H7 (cell line): ENCODE measurements at places on chromosomes 16 and 17. TPM values are rescaled to one million over a fixed set of nuclear protein-coding genes. Genes with fewer than 3 reads are reported as not detected.
A peak's percentile ranks its signal among the peaks of the same experiment; 100 is the strongest.

- no peak for DNase-seq
Measured at GRCh38 chr16:19963301-19963700, 78.7 kb upstream of the GPRC5B start.

GRCh38 chr16:67210069-67210937, 11.4 kb downstream of the ELMO3 start:
- peak; percentile 73 for DNase-seq

DNA sequence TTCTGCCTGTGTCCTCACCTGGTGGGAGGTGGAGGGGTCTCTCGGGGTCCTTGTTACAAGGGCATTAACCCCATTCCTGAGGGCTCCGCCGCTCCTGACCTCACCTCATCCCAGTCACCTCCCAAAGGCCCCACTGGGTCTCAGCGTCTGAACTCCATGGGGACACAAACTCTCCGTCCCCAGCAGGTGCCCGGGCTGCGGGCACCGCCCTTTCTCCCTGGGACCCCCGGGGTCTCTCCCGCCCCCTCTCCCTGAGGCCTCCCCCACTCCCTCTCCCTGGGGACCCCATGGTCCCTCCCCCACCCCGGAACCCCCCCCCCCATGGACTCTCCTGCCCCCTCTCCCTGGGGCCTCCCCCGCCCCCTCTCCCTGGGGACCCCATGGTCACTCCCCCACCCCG, 24.8 kb downstream of the CACNA1H start:
- peak; percentile 63 for DNase-seq

GRCh38 chr16:12317856-12318537, 341.5 kb downstream of the SNX29 start:
- DNase-seq, result no peak

DNA sequence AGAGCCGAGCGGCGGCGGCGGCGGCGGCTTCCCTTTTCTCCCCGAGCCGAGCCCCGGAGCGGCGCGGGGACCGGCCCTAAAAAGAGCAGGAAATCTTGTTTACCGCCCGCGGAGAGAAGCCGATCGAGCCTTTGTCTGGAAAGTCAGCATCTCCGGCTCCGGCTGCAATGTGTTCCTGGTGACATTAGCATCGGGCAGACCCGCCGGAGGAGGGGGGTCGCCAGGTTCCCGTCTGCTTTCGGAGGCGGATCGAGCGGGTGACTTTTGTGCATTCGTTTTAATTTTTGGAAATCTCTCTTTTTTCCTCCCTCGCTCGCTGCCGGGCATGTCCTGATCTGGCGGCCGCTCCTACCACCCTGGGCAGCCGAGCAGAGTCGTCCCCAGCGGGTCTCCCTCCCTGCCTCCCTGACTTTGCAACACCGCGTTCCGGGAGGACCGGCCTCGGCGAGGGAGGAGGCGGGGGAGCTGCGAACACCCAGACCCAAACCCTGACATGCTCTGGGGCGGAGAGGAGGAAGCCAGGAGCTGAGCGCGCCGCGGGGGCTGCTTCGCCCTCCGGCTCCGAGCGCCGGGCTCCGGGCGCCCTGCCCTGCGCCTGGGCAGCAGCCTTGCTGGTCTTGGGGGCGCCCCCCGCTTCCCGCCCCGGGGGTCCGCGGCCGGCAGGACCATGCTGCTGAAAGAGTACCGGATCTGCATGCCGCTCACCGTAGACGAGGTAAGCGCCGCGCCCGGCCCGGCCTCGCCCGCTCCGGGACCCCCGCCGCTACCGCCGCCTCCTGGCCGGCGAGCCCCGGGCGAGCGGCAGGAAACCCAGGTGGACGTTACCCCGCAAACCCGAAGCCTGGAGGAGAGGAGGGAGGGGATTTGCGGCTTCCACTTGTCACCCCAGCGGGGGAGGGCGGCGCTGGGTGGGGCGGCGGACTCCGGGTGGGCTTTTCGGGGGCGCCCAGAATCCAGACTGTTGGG, 690 bp downstream of the PITPNC1 start:
- peak; percentile 85 for DNase-seq

DNA sequence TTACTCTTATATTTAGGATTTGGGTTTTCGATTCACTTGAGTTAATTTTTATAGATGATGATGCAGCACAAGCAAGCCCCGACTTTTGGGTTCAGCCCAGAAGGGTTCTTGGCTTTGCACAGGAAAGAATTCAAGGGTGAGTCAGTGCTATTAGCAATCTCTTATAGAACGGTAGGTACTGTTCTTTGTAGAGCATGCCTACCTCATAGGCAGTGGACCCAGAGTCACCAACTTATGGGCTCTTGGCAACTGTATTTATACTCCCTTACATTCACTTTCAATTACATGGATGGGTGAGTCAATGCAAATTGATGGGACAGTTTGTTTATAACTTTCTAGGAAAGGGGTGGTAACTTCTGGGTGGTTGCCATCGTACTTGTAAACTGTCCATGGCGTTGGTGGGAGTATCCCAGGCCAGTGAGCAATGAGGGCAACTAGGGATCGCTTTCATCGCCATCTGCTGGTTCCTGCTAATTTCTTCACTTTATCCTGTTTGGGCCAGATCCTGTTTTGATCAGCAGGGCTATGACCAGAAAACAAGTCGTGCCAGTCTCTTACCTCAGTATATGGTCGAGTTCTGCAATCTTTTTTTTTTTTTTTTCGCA, 362.6 kb downstream of the CNTNAP4 start:
- peak; percentile 41 for DNase-seq

DNA sequence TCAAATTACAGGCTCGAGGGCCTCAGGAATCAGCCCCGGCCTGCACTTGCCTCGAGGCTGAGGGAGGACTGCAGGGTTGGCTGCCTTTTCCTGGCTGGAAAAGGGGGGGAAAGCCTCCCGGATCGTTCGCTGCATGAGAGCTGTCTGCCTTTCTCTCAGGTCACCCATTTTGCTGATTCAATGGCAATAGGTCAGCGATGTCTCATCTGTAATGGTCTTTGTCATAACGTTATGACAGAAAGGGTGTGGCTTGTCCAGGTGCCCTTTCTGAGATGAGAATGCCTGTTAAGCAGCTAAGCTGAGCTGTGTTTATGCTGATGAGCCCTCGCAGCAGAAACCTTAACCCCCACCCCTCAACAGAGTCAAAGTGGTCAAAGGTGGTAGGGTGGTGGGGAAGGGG, 81.8 kb downstream of the AKAP1 start:
- DNase-seq, result no peak

DNA sequence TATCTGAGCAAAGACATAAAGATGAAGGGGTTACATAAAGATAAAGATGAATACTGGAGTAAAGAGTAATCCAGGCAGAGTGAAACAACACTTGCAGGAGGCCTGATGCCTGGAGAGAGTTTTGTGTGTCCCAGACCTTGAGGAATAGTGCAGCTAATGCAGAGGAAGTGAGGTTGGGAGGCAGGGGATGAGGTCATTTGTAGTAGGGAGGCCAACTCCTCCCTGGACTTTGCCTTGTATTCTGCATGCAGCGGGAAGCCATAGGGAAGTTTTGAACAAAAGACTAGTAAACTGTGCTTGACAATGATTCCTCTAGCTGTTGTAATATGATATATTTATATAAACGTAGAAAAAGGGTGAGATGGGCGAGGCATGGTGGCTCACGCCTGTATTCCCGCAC, 356.6 kb downstream of the KCNJ2 start:
- no peak for DNase-seq

DNA sequence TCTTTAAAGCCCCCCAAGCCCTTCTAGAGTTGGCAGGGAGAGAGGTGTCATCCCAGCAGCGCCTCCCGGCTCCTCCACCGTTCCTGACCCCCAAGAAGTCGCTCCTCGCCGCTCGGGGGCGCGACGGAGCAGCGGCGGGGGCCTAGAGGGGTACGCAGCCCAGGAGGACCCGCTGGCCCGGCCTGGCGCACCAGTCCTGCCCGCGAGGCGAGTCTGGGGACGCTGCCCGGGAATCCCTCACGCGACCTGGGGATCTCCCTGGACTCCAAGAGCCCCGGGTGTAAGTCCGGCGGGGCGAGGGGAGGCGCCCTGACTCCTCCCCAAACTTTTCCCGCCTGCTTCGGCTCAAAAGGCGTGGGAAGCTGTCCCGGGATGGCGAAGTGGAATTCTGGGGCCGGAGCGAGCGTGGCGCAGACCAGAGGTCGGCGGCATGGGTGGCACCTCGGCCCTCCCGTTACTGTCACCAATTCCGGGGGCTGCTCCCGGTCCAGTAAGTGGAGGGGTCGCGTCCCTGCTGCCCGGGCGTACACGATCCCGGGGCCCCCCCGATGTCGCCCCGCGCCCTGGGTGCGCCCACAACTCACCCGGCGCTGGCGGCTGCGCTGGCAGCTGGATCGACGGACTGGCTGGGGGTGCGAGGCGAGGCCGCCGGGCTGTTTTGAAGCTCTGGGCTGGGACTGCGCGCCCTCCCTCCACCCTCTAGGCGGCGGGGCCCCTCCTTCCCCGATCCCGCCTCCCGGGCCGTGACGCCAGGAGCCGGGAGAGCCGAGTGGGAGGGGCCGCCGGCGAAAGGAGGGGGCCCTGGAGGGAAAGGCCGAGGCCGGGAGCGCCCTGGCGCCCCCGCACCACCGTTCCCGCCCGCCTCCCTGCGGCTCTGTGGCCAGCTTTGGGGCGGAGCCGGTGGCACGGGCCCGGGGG, at the start of gene EMP2:
Gene EMP2 (minus strand): TSS at position 634 of the 918 bp plus-strand sequence. CDS start 32,981 bp downstream, outside the sequence.
- DNase-seq, result peak; percentile 98

DNA sequence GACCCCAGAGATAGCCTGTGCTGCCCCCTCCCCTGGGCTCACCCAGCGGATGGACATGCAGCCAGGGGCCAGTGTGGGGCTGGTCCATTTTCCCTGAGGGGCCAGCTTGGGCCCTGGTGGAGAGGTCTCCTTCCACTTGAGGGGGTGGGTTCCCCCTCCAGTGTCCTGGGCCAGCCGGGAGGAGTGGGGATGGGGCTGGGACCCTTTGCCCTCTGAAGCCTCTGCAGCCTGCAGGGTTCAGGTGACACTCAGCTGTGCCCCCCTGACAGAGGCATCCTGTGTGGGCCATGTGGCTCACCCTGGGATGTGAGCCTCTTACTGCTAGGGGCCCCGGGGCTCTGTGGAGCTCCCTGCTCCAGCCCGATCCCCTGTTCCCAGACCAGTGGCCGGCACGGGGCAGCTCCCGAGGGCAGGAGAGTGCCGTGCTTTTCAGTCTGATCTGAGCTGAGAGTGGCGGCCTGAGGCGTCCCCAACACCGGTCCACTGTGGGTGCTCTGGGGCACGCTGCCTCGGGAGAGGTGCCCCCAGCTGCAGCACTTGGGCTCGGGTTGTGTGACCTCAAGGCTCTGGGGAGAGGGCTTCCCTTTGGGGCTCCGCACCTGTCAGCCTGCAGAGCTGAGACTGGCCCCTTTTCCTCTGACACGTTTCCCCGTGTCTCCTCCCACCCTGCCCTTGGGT, 439 bp upstream of the GNG13 start:
- peak; percentile 84 for DNase-seq

DNA sequence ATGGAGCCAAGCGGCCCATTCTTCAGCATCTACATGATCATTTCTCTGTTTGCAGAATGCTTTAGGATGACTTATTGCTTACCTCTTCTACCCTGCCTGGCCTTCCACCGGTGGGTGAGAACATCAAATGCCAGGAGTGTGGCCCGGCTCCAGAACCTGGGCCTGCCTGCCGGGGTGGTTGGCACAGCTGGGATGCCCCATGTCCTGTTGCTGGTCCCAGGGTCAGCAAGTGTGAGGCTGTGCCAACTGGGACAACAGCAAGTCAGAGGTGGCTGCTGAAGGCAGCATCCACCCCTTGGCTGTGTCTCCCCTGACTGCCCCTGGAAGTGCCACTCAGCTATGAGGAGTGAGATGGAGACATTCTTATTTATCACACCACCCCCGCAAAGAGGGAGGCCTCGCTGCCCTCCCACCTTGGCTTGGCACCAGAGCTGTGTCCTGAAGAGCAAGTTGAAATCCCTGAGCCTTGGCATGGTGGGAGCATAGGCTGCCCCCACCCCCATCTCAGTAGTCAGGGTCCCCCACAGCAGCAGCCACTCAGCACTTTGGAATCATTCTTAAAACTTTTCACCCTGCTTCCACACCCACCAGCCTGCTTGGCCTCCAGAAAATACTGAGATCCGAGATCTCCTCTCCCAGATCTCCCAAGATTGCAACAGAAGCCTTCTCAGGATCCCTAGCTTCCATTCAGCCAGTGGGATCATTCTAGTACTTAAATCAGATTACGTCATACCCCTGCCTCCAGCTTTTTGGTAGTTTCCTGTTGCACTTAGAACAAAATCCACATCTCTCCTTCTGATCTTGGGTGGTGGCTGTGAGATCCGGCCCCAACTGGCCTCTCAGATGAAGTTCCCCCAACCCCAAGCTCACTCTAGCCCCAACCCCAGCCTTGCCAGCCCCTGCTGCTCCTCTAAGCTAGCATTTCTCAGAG, 127.5 kb downstream of the SOCS1 start:
- no peak for DNase-seq

- no peak for DNase-seq
Measured at GRCh38 chr17:4580291-4580690, 4.0 kb upstream of the SMTNL2 start.

GRCh38 chr17:50318501-50319285, 27.2 kb upstream of the XYLT2 start:
- DNase-seq, result no peak

DNA sequence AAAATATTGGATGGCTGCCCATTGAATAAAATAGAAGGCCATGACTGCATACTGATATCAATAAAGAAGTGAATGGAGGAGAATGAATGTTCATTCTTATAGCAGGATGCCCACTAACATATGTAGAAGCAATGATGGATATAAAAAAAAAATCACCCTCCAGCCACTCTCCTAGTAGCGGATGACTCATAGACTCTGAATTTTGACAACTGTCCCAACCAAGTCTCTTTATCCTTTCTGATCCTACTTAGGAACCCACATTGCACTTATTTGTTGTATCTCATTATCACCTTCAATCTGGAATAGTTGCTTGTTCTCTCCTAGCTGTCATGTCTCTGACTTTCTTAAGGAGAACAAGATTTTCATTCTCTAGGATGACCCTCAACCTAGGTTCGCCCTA, 429.9 kb downstream of the HS3ST3B1 start:
- no peak for DNase-seq

DNA sequence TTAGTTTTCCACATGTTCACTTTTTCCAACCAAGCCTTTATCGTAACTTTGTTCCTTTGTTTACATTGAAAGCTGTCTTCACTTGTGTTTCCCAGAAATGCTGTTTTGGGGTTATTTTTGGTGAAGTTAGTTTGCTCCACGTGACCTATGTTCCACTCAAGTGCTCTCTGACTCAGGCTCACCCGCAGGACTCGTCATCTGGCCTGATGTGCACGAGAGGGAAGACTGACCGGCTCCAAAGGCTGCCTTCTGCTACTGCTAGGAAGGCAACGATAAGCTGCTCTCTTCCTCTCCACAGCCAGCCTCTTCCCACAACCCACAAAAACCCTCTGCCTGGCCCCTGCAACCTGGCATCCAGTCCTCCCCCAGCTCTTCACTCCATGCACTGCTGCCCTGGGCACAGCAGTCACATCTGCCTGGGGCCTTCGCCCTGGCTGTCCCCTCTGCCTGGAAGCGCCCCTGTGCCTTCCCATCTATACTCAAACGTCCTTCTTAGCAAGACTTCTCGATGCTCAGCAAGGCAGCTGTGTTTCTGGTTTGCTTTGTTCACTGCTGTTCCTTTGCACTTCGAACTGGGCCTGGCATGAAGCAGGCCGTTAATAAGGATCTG, 28.0 kb downstream of the ZCCHC14 start:
- no peak for DNase-seq

The TEKT1 gene
- total RNA-seq, result not detected in 2 replicates

The ZPBP2 gene
- not detected in 2 replicates for total RNA-seq

The NXN gene
- total RNA-seq, result 127 and 142 TPM in 2 replicates

The YWHAE gene
- total RNA-seq, result 303 and 330 TPM in 2 replicates

The CCDC200 gene
- total RNA-seq, result not detected in 2 replicates

The ACTG1 gene
- 5,543 and 5,789 TPM in 2 replicates for total RNA-seq

The CTRB1 gene
- total RNA-seq, result not detected in 2 replicates

The PRSS27 gene
- total RNA-seq, result 2.0 and 3.1 TPM in 2 replicates

The MAPT gene
- 0.85 and 3.1 TPM in 2 replicates for total RNA-seq

The SAT2 gene
- total RNA-seq, result 45.5 and 55.8 TPM in 2 replicates

The KRT33A gene
- not detected in 2 replicates for total RNA-seq
